Ecto neural progenitor cell (in vitro differentiated cells): ENCODE measurements at places on chromosomes 16 and 17.

GRCh38 chr16:974611-975261, 4.0 kb upstream of the LMF1 start:
- no peak for DNase-seq

DNA sequence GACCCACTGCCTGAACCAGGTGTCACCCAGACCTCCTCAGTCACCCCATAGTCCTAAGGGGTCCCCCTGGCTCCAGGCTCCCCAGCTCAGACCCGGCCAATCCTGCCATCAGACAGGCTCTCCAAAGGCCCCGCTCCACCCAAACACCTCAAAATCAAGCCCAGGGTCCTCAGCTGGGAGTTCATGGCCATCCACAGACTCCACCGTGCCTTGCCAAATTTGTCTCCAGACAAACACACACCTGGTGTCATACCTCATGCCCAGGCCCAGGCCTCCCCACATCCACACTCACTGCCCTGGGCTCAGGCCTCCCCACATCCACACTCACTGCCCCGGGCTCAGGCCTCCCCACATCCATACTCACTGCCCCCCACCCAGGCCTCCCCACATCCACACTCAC, 12.5 kb downstream of the RPH3AL start:
- no peak for DNase-seq

DNA sequence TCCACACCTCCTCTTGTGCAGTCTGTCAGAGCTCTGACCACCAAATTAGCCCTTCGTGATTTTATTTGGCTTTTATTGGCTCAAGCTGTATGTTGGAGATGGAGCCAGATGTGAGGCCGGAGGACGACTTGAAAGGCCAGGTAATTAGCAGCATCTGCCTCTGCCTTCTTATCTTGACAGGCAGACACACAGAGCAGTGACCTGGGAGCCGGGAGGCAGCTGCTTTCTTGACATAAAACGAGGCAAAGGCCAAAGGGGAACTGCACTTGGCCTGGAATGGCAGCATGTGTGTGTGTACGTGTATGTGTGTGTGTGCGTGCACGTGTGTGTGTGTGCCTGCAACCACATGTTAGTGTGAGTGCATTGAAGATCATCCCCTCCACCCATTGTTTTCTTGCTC, 56.9 kb upstream of the BRD7 start:
- DNase-seq = no peak

GRCh38 chr16:54417384-54417783, 130.8 kb upstream of the IRX3 start:
- no peak for DNase-seq

DNA sequence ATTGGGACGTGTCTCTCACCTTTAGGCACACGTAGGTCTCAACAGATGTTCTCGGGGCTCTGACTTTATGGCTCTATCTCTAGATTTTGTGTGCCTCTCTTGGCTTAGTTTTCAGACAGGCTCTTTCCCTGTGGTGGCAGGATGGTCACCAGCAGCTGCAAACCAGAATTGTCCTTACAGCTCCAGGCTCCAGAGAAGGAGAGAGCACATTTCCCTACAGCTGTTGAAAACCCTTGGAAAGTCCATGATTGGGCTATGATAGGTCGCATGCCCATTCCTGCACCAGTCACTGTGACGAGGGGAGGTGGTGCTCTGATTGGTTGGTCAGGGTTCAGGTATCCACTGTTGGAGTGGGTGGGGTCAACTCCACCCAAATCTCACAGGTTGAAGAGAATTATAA, 41.5 kb downstream of the SHISA9 start:
- DNase-seq = no peak

GRCh38 chr17:57357830-57358430, 101.6 kb downstream of the MSI2 start:
- no peak for DNase-seq

DNA sequence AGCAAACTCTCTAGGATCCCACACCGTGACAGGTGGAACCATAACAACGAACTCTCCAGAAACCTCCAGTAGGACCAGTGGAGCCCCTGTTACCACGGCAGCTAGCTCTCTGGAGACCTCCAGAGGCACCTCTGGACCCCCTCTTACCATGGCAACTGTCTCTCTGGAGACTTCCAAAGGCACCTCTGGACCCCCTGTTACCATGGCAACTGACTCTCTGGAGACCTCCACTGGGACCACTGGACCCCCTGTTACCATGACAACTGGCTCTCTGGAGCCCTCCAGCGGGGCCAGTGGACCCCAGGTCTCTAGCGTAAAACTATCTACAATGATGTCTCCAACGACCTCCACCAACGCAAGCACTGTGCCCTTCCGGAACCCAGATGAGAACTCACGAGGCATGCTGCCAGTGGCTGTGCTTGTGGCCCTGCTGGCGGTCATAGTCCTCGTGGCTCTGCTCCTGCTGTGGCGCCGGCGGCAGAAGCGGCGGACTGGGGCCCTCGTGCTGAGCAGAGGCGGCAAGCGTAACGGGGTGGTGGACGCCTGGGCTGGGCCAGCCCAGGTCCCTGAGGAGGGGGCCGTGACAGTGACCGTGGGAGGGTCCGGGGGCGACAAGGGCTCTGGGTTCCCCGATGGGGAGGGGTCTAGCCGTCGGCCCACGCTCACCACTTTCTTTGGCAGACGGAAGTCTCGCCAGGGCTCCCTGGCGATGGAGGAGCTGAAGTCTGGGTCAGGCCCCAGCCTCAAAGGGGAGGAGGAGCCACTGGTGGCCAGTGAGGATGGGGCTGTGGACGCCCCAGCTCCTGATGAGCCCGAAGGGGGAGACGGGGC, 1.3 kb downstream of the SPN start:
- DNase-seq = no peak

DNA sequence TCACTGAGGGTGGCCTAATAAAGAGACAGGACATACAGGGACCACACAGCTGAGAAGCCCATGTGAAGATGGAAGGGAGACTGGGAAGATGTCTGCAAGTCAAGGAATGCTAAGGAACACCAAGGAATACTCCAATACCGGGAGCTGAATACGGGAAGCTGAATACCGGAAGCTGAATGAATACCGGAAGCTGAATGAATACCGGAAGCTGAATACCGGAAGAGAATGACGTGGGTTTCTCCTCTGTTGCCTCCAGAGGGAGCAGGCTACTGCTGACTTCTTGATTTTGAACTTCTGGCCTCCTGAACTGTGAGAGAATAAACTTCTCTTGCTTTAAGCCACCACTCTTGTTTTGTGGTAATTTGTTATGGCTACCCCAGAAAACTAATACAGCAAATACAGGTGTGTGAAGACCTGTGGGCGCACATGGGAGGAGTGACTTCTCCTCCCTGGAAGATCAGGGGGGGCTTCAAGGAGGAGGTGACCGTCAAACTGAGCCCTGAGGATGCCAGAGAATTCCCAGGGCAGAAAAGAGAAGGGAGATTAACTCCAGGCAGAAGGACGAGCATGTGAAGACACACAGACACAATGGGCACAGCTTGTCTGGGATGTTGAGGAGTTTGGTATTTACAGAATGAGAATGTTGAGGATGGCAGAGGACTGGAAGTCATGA, 259.9 kb downstream of the IRF8 start:
- no peak for DNase-seq

DNA sequence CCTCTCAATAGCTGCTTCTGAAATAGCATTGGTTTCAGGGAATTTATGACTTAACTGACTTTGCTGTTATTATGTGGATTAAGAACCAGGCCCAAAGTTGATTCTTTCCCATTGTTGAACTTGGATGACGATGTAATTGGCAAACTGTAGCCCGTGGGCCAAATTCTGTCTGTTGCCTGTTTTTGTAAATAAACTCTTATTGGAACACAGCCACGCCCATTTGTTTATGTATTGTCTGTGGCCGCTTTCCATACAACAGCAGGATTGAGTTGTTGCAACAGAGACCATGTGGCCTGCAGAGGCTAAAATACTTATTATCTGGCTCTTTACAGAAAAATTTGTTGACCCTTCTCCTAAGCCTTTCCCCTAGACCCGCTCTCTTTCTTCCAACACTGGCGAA, 31.6 kb downstream of the NTN1 start:
- DNase-seq = no peak
